ENCODE measurements at places on chromosomes 3 and 15.

- no peak for DNase-seq
These were observed 23.5 kb upstream of the TNFSF10 start for GRCh38 chr3:172546628-172547214.

GRCh38 chr3:195020921-195021320 is 250.0 kb downstream of the XXYLT1 start:
- DNase-seq = no peak

DNA sequence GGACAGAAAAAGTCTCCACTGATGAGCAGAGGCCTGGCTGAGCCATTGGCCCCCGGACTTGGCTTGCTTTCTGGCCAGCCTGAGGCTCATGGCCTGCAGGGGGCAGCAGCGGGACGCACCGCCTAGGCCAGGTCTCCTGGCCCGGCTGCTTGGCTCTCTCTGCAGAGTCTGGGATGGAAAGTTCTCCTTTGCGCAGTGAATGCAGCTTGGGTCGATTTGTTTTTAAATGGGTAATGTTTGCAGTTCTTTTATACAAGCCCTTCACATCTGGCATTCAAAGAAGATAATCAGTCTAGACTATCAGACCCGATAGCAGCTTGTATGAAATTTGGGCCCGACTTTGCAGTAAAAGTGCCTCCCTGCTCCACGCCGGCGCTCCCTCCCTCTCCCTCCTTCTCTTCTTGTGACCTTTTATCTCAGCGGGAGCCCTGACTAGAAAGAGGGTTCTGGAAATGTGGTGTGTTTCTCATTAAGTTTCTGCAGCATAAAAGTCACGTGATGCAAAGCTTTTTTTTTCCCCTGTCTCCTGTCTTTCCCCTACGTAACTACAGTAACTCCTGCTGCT is 59.9 kb downstream of the ZNF621 start:
- DNase-seq = peak; percentile 82

DNA sequence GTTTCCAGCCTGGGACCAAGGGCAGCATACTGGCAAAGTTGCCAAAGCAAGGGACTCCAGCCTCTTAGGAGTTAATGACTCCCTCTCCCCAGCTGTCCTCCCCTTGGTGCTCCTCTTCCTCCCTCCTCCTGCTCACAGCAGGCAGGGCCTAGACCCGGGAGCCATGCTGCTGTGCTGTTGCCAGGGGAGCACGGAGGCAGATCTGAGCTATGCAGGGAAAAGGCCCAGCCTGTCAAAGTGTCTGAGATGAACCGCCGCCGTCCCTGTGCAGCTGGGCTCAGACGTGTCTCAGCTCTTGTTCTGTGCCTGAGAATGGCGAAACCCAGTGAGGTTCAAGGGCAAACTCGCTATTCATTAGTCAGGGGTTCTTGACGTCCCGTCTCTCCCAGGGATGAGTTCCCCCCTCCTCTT is 60.8 kb upstream of the POLG start:
- no peak for DNase-seq

DNA sequence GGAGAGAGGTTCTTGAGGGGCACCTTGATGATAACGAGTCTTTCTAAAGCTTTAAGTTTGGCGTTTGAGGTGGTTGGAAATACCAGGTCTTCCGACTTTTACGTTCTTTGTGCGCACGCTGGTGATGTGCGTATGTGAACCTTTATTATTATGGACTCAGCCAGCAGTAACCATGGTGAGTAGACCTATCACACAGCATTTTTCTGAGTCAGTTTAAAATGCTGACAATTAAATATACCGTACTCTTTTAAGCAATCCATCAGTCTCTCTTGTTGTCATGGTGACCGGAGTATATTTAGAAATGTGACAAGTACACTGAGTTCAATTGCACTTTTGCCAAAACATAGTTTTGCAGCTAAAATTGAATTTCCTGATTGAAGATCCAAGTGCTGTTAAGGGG is 172.2 kb downstream of the LPP start:
- no peak for DNase-seq

DNA sequence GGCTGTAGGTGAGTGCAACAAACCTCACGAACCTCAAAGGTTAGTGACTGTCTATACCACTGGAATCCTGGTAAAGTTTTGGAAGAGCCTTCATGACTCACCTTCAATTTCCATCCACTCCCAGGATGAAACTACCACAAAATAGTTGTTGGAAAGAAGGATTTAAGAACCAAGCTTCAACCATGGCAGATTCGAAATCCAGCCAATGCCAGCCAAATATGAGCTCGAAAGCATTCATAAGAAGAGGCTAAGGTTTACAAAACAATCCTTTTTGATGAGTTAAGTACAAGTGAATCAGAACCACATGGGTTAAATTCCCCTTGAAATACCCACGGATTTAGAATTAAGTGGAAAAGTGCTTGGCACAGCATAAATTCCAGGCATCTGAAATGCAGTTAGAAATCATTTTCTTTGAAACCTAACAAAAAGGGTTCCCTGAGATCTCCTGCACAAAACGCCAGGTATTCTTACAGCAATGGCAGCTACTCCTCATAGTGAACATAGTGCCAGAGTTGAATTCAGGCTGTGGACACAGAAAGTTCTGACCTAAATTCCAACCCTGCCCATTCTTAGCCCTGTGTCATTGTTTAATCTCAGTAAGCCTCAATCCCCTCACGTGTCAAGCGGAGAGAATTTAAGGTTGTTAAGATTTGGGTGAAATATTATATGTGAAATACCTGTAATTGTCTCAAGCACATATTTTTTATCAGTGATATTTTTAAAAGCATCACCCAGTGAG is 89.2 kb downstream of the FBN1 start:
- DNase-seq = no peak

Data from tibial nerve (tissue), 4 donors.